ENCODE measurements at places on chromosomes 11 and 22. TPM values are rescaled to one million over a fixed set of nuclear protein-coding genes. Genes with fewer than 3 reads are reported as not detected.
A peak's percentile ranks its signal among the peaks of the same experiment; 100 is the strongest.

Gene GRM5
- not detected for total RNA-seq

Gene AIFM3
- 2.3 TPM for total RNA-seq

Gene TOMM22
- total RNA-seq, result 30.7 TPM

Gene RABL2B
- total RNA-seq, result 14.3 TPM

DNA sequence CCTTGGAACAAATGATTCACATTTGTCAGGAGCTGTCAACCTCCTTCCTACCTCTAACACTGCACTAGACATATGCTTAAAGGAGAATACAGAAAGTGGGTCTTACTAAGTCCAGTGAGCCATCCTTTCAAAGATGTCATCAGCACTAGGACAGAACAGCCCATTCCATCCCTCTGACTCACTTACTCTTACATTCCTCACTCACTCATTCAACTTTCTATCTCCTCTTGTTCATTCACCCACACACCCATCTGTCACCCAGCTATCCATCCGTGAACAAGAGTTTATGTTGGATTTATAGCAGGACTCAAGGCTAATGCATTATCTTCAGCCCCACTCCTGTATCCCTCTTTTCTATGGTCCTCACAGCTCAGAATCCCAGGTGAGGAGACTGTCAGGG is 9.1 kb downstream of the INSC start:
- H3K27me3 ChIP-seq, result no peaks in the 10 kb centered on the region
- no peaks in the 10 kb centered on the region for H3K36me3 ChIP-seq
- H3K4me3 ChIP-seq, result no peak overlapping the region
- H3K27ac ChIP-seq, result no peak overlapping the region
- no peak for DNase-seq

GRCh38 chr11:36465449-36466163 is 44.5 kb downstream of the TRAF6 start:
- H3K4me1 ChIP-seq, result peaks cover 4% of the 10 kb centered on the region
- H3K27ac ChIP-seq, result no peak overlapping the region
- no peaks in the 10 kb centered on the region for H3K36me3 ChIP-seq
- no peak for DNase-seq
- no peak overlapping the region for H3K4me3 ChIP-seq
- H3K27me3 ChIP-seq, result no peaks in the 10 kb centered on the region

DNA sequence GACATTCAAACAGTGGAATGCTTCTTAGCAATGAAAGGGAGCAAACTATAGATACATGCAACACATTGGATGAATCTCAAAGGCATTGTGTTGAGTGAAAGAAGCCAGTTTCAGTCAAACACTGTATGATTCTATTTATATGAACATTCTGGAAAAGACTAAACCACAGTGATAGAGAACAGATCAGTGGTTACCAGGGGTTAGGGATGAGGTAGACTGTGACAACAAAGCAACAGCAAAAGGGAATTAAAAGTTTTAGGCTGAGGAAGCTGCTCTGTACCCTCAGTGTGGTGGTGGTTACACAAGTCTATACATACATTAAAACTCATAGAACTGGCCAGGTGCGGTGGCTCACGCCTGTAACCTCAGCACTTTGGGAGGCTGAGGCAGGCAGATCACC is 23.0 kb downstream of the FDX1 start:
- no peak overlapping the region for H3K4me3 ChIP-seq
- H3K27me3 ChIP-seq, result no peaks in the 10 kb centered on the region
- no peak overlapping the region for H3K27ac ChIP-seq
- H3K36me3 ChIP-seq, result no peaks in the 10 kb centered on the region
- no peak for DNase-seq

GRCh38 chr11:2814751-2815150 is 70.8 kb downstream of the CDKN1C start:
- no peaks in the 10 kb centered on the region for H3K27me3 ChIP-seq
- no peaks in the 10 kb centered on the region for H3K4me1 ChIP-seq
- H3K36me3 ChIP-seq, result no peaks in the 10 kb centered on the region

GRCh38 chr11:17684550-17684949 is 34.8 kb upstream of the MYOD1 start:
- H3K27me3 ChIP-seq, result no peaks in the 10 kb centered on the region
- DNase-seq, result no peak
- H3K36me3 ChIP-seq, result no peaks in the 10 kb centered on the region
- H3K4me1 ChIP-seq, result no peaks in the 10 kb centered on the region
- H3K4me3 ChIP-seq, result no peak overlapping the region
- H3K27ac ChIP-seq, result no peak overlapping the region

- peaks cover 7% of the 10 kb centered on the region for H3K4me1 ChIP-seq
- H3K27me3 ChIP-seq, result no peaks in the 10 kb centered on the region
- no peaks in the 10 kb centered on the region for H3K36me3 ChIP-seq
- peak; percentile 65 for DNase-seq
- H3K4me3 ChIP-seq, result peak overlapping the region; percentile 53
Observed at GRCh38 chr22:28883917-28884746, 760 bp downstream of the ZNRF3 start.

- DNase-seq, result no peak
- H3K27ac ChIP-seq, result no peak overlapping the region
- H3K4me1 ChIP-seq, result no peaks in the 10 kb centered on the region
- H3K36me3 ChIP-seq, result no peaks in the 10 kb centered on the region
- no peaks in the 10 kb centered on the region for H3K27me3 ChIP-seq
Observed at GRCh38 chr11:106925245-106925644, 93.0 kb downstream of the GUCY1A2 start.

GRCh38 chr11:14308897-14309387 is 50.0 kb downstream of the RRAS2 start:
- no peaks in the 10 kb centered on the region for H3K36me3 ChIP-seq
- no peaks in the 10 kb centered on the region for H3K27me3 ChIP-seq
- no peak overlapping the region for H3K27ac ChIP-seq
- no peak for DNase-seq
- H3K4me1 ChIP-seq, result peaks cover 16% of the 10 kb centered on the region

Data from pancreas (tissue), 10 donors.